Activated T-cell treated with anti-CD3 and anti-CD28 coated beads, Interleukin-2, amount 50 U/mL, for 48 hours (primary cell): ENCODE measurements at places on chromosomes 16 and 17.

- DNase-seq: no peak
These were observed 178.6 kb downstream of the NTN1 start for GRCh38 chr17:9199571-9200551.

DNA sequence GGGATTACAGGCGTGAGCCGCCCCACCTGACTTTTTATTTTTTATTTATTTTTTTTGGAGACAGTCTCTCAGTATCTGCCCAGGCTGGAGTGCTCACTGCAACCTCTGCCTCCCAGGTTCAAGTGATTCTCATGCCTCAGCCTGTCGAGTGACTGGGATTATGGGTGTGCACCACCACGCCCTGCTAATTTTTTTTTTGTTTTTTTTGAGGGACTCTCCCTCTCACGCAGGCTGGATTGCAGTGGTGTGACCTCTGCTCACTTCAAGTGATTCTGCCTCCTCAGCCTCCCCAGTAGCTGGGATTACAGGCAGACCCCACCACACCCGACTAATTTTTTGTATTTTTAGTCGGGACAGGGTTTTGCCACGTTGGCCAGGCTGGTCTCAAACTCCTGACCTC lies 7.7 kb downstream of the ZNF207 start:
- no peak for DNase-seq

GRCh38 chr16:47705266-47705665 lies 244.1 kb downstream of the PHKB start:
- no peak for DNase-seq

DNA sequence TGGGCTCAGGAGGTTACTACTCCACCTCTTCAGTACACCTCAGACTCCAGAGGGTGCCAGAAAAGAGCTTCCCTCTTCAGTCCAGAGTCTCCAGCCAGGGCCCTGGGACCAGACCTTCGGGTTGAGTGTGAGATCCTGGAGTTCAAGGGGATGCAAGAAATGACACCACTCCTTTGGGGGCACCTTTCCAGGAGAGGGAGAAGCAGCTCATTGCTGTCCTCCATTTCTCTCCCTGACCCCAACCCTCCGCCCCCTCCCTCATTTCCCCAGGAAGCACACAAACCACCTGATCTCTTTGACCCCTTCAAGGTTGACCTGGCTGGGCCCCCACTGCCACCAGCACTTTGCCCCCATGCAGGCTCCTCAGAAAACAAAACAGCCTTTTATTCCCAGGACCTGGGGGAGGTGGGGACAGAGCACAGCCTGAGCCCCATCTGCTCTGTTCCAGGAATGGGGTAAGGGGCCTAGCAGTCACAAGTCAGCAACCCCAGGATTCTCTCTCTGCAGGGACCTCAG lies 21.4 kb downstream of the CDH5 start:
- DNase-seq: no peak

DNA sequence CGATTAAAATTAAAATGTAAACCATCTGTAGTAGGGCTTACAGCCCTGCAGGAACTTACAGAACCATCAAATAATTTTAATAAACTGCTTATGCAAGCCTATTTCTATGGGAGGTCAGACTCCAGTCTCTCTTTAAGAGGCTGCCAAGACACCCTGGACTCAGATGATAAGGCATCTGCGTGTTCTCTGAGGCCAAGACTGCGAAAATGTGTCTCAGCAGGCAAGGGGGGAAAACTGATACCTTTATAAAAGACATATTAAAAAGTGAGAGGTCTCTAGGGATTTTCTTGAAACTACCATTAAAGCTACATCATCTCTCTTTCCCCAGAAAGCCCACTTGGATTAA lies 32.2 kb downstream of the MPHOSPH6 start:
- no peak for DNase-seq

- peak; percentile 53 for DNase-seq
These were observed 1.1 kb upstream of the AKTIP start for GRCh38 chr16:53503991-53504663.

- peak; percentile 13 for DNase-seq
These were observed 621 bp downstream of the KCNJ2 start for GRCh38 chr17:70169709-70170597.

DNA sequence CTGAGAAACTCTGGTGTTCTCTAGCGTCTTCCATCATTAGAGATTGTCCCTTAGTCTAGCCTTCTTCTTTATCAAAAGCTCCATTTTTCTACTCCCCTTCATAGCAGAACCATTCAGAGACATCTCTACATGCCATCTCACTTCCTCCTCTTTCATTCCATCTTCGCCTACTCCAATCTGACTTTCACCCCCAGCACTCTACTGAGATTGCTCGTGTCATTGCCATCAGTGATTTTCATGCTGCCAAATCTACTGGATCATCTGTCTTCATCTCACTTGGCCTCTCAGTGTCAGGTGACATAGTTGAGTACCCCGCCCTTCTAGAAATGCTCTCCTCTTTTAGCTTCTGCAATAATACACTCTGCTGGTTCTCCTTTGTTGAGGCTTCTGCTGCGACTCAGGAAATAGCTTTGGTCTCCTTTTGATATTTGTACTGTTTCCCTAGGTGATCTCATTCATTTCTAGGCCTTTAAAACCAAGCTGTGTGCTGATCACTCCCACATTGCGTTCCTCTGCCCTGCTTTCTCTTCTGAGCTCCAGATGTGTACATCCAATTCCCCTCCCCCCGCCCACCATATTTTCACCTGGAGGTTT lies 119.1 kb downstream of the FTO start:
- DNase-seq: no peak

DNA sequence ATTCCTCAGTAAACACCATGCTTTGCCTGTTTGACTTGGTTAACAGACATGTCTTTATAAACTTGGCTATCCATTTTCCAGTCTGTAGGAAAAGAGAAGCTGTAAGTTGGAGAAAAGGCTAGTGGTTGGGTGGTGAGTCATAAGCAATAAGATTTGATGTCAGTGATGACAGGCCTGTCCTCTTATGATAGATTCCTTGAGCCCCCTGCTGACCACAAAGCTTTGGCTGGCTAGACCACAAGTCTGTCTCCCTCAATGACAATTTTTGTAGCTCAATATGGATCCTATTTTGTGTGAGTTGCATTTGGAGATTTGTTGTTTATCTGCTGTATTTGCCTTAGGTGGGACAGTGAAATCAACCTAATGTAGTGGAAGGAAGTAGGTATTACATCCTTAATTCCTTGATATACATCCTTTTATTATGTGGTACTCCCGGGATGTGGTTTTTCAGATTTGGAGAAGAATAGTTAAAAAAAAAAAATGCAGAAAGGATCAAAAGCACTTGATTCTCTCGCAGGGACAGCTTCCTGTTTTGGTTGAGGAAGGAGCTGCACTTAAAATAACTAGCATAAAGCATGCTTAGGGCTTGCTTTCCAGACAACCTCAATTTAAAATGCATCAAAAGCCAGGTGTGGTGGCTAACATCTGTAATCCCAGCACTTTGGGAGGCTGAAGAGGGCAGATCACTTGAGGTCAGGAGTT lies 67.4 kb downstream of the SIAH1 start:
- peak; percentile 27 for DNase-seq
